ENCODE measurements at places on chromosomes 2 and 18. TPM values are rescaled to one million over a fixed set of nuclear protein-coding genes. Genes with fewer than 3 reads are reported as not detected.

GAL3ST2 gene
- not detected for total RNA-seq

GRCh38 chr2:237539681-237540080 lies 26.7 kb upstream of the PRLH start:
- no peaks in the 10 kb centered on the region for H3K27me3 ChIP-seq
- H3K4me3 ChIP-seq = no peak overlapping the region
- no peaks in the 10 kb centered on the region for H3K36me3 ChIP-seq
- no peak overlapping the region for H3K27ac ChIP-seq
- 0 out of 2 replicates have a peak, but pooled peaks cover 5% of the 10 kb centered on the region for H3K4me1 ChIP-seq

POU3F3 gene
- not detected for total RNA-seq

GRCh38 chr2:191946471-191947182 lies 99.7 kb upstream of the CAVIN2 start:
- no peak overlapping the region for H3K27ac ChIP-seq
- DNase-seq = no peak
- no peaks in the 10 kb centered on the region for H3K36me3 ChIP-seq
- H3K4me1 ChIP-seq = peaks cover 20% of the 10 kb centered on the region
- H3K27me3 ChIP-seq = no peaks in the 10 kb centered on the region
- H3K4me3 ChIP-seq = no peak overlapping the region

DNA sequence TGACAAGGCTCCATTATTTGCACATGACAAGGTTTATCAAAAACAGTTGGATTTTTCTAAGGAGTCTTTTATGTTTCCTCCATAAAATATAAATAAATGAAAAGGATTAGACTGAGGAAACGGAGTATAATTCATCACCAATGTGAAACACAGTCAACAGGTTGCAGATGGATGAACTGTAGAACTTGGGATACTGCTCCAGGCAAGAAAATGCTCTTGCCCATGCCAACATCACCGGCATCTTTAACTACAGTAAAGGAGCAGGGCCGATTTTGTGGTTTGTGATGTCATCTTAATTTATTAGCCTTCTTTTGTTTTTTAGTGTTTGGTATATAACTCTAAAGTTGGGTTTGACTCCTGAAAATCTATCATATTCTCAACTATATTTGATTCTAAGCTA lies 577.3 kb downstream of the EPHA4 start:
- H3K4me1 ChIP-seq = peaks cover 10% of the 10 kb centered on the region
- H3K27me3 ChIP-seq = no peaks in the 10 kb centered on the region
- H3K4me3 ChIP-seq = no peak overlapping the region
- no peak overlapping the region for H3K27ac ChIP-seq

IL36B gene
- total RNA-seq = not detected

DNA sequence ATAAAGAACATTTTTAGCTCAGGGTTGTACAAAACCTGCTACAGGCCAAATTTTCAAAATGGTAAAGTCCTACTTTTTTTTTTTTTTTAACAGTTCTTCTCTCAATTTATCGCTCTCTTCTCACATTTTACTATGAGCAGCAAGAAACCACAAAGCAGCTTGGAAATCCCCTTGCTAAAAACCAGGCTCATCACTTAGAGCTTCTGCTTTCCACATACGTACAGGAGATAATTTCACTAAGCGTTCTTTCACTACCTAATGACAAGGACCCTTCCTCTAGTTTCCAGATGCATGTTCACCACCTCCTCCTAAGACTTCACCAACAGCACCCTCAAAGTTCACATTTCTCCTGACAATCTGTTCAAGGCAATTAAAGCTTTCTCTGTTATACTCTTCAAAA lies 294.9 kb upstream of the CYRIA start:
- no peak overlapping the region for H3K4me3 ChIP-seq
- no peaks in the 10 kb centered on the region for H3K27me3 ChIP-seq
- H3K36me3 ChIP-seq = no peaks in the 10 kb centered on the region
- H3K4me1 ChIP-seq = no peaks in the 10 kb centered on the region

GRCh38 chr18:55884498-55884897 lies 296.5 kb upstream of the TCF4 start:
- no peaks in the 10 kb centered on the region for H3K36me3 ChIP-seq
- H3K27ac ChIP-seq = no peak overlapping the region
- H3K4me1 ChIP-seq = peaks cover 1% of the 10 kb centered on the region
- no peaks in the 10 kb centered on the region for H3K27me3 ChIP-seq
- DNase-seq = no peak

DNA sequence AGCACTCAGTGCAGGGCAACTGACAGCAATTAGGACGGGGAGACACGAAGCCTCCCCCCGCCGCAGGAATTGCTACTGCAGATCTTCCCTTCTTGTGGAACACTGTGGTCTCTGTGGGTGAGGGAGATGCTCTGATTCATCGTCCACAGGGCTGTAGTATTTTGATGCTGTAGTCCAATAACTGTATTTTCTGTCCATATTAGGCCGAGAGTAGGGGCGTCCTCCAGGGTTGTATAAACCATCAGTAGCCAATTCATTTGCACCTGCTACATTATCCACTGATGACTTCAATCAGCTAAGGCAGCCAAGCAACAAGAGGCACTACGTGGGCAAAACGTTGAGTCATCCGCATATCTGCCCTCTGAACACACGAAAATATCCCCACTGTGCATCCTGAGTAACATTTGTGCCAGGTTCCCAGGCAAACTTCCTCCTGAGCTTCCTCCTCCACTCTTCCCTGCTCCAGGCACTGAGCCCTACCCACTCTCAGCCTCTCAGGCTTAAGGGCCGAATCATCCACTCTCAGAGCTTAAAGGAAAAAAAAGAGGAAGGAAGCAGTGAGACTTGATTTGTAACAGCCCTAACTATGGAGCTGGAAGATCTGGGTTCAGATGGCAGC lies 62.1 kb downstream of the LBH start:
- no peaks in the 10 kb centered on the region for H3K27me3 ChIP-seq
- H3K27ac ChIP-seq = peak overlapping the region; percentile 62
- no peaks in the 10 kb centered on the region for H3K36me3 ChIP-seq
- H3K4me1 ChIP-seq = peaks cover 13% of the 10 kb centered on the region
- peak; percentile 92 for DNase-seq

SP100 gene
- 75.8 TPM for total RNA-seq

VWA3B gene
- not detected for total RNA-seq

CD302 gene
- 13.9 TPM for total RNA-seq

GRCh38 chr2:171482877-171483276 lies 39.4 kb upstream of the CYBRD1 start:
- H3K4me1 ChIP-seq = peaks cover 6% of the 10 kb centered on the region
- no peak overlapping the region for H3K27ac ChIP-seq
- no peak overlapping the region for H3K4me3 ChIP-seq
- H3K27me3 ChIP-seq = no peaks in the 10 kb centered on the region

- H3K27me3 ChIP-seq = no peaks in the 10 kb centered on the region
- no peaks in the 10 kb centered on the region for H3K36me3 ChIP-seq
- H3K4me1 ChIP-seq = no peaks in the 10 kb centered on the region
- no peak for DNase-seq
Observed at GRCh38 chr18:54813305-54813704, 15.0 kb upstream of the RAB27B start.

DNA sequence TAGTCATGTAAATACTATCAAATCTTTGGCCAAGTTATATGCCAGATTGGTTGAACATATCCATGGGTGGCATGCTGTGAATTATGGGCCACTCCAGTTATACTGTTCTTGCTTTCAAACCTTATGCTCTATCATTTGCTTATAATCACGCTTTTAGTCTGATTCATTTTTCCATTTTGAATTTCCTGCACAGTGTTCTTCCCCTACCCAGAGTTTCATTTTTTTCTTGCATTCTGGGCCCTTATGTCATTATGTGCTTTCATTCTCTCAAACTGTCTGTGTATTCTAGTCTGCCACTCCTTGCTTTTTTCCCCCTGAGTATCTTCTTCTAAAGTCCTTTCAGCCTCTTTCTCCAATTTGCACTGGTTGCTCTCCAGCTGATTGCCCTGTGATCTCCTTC lies 364.1 kb downstream of the ARHGAP15 start:
- no peaks in the 10 kb centered on the region for H3K36me3 ChIP-seq
- H3K4me3 ChIP-seq = no peak overlapping the region
- DNase-seq = no peak
- H3K27ac ChIP-seq = no peak overlapping the region
- H3K4me1 ChIP-seq = peaks cover 12% of the 10 kb centered on the region

GRCh38 chr2:177172034-177172880 lies 40.3 kb upstream of the HNRNPA3 start:
- H3K4me1 ChIP-seq = peaks cover 21% of the 10 kb centered on the region
- H3K27ac ChIP-seq = 0 out of 2 replicates have a peak overlapping the region, but pooled peaks have one; percentile 16
- peak; percentile 81 for DNase-seq

DNA sequence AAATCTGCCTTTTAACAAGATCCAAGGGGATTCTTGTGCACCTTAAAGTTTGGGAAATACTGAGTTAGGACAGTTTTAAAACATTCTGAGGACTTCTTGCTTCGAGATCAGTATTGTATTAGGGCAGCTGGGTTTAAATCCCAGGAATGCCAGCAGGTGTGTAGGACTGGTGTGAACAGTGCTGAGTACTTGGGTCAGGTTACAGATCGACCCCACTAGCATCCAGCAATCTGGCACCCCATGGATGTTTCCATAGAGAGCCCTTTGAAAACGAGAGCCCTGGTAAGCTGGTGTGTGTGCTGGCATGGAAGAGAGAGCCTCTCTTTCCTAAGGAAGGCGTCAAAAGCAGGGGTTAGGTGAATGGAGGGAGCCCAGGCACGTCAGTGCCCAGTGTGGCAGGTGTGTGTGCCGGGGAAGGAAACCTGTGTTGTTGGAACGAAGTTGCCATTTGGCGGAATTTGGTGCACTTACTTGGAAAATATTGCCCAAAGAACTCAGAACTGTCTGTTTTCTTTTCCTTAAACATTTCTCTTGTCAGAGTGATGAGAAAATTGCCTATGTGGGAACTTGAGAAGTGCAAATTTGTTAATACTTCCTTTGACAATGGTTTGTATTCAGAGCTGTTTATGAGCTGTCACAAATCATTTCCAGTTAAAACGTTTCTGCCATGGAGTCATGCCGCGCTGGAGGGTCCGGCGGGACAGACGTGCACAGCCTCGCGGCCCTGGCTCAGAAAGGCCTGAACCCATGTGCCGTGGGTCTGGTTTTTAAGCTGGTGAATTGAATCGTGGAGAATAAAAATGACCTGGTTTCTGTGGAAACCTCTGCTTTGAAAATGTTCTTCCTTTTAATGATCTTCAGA lies 38.1 kb downstream of the LDLRAD4 start:
- H3K36me3 ChIP-seq = no peaks in the 10 kb centered on the region
- no peak for DNase-seq
- 0 out of 2 replicates have a peak, but pooled peaks cover 23% of the 10 kb centered on the region for H3K27me3 ChIP-seq
- H3K27ac ChIP-seq = no peak overlapping the region

All from GM23248 (cell line).